ENCODE measurements at places on chromosomes 12 and 14.

GRCh38 chr14:69153152-69153872, 393 bp upstream of the DCAF5 start:
- peak; percentile 51 for DNase-seq

DNA sequence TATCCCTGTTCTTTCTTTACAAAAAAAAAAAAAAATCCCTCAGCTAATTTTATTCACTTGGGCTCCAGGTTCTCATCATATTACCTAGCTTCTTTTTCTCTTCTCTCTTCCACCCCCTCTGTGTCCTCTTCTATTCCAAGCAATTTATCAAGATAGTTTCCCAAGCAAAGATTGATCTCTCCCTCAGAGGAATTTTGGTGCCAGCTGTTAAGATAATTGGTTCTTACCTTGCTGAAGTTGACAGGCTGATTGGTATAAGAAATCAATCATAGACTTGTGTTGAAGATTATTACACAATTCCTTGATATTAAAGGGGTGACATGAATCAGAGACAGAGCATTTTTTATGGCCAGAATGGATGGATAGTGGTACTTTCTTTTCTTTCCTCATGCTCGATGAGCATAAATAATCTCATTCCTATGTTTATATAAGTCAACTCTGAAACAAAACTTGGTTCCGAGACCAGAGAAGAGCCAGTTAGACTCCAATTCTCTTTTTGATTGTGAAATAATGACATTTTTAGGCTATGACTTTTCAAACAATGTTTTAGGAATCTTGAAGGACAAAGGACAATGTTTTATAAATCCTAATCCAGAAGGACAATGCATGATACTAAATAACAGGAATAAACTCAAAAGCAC, 264.1 kb upstream of the PRKD1 start:
- no peak for DNase-seq

GRCh38 chr12:52042706-52043385, 8.4 kb upstream of the NR4A1 start:
- DNase-seq, result no peak

DNA sequence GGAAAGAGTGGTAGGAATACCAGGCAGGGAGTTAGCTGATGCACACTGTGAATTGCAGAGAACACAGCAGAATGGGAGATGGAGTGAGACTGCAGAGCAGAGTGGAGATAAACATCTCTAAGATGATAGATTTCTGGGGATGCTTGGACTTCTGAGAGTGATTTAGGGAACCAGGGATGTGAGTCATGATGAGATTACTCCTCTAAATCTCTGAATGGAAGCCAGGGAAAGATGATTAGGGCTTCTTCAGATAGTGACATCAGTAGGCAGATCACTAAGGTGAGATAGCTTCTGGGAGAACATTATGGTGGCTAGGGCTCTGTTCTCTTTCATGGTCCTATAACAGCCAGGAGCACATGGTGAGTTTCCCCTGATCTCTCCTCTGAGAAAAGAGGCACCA, 501.5 kb upstream of the USP15 start:
- no peak for DNase-seq

DNA sequence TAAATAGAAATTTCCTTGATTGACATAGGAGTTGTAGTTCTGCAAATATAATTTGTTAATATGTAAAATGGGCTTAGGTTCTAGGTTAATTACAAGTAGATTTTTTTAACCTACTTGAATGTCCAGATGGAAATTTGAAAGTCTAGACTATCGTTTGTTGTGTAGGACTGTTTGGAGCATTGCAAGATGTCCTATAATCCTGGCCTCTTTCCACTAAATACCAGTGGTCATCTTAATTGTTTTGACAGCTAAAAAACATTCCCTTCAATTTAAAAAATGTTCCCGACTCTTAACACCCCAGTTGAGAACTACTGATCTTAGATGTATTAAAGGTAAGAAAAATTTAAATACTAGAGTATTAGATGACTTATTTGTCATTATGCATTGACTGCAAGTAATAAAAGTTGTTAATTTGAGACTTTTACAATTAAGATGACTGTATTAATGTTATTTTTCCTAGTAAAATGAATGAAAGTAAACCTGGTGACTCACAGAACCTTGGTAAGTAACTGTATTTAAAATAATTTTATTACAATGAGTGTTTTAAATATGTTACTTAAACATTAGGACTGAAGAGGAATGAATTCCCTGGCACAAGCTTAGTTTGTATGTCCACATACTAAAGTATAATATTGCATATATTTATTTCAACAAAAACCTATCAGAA, 21.8 kb downstream of the G2E3 start:
- DNase-seq, result no peak

GRCh38 chr14:48005986-48006385, 330.6 kb upstream of the MDGA2 start:
- no peak for DNase-seq

- DNase-seq, result no peak
Measured at GRCh38 chr12:19278407-19278806, 148.9 kb downstream of the PLEKHA5 start.

- DNase-seq, result no peak
Measured at GRCh38 chr14:95355422-95355821, 35.7 kb upstream of the CLMN start.

- no peak for DNase-seq
Measured at GRCh38 chr14:73325630-73326299, 88.5 kb downstream of the PAPLN start.

GRCh38 chr12:22702690-22703089, 77.7 kb downstream of the ETNK1 start:
- no peak for DNase-seq

DNA sequence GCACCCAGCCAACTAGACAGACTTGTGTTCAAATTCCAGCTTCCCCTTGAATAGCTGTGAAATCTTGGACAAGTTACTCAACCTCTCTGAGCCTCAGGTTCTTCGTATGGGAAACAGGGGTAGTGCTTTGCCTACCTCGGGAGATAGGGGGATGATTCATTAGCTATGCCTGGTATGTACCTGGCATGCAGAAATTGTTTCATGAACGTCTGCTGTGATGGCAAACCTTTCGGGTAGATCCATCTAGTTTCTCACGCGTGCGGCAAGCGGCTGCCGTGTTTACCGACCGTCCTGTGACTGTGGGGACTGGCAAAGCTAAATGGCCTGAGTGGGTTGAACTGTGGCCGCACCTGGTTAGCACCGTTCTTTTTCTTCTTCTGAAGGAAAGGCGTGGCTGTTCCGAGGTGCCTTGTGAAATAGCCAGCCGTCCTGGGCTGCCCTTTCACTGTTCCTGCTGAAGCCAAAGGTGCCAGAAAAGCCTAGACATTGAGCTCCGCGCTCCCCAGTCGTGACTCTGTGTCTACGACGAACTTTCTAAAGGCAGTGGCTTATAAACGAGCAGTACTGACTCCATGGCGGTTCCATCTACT, 40.6 kb upstream of the MED13L start:
- peak; percentile 61 for DNase-seq

- no peak for DNase-seq
Measured at GRCh38 chr12:116202940-116203339, 74.6 kb downstream of the MED13L start.

GRCh38 chr14:21825149-21825743, 151.6 kb upstream of the OR4E1 start:
- no peak for DNase-seq

DNA sequence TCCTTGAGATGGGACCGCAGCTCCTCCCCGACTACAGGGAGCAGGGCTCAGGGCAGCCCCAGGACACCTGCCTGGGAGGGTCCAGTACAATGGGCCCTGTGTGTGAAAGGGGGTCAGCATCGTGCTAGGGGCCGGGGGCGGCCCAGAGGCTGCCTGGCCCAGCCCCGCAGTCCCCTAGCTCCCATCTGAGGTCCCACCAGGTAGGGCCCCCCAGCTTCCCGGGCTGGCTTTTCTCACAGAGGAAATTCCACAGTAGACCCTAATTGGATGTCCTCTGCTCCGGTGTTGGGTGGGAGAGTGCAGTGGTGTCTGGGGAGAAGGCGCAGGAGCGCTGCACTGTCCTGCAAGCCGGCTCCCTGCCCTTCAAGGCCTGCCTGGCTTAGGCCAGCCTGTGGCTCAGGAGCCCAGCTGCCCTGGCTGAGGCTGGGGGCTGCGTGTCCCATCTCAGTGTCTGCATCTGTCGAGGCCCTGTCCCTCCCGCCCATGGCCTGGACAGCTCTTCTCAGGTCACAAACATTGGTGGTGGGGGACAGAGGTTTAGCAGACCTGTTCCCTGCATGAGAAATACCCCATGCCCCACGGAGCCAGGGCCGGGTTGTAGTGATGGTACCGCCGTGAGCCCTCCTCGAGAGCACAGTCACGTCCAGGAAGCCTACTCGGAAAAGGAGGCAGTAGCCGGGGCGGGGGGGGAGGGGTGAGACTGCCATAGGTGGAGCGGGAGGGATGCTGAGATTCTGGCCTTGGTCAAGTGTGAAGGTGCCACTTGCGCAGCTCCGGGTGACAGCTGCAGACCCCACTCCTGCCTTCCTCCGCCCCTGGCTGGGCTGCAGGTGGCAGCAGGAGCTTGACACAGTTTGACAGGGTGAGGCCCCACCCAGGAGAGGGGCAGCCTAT, 11.6 kb downstream of the HIP1R start:
- DNase-seq, result no peak

DNA sequence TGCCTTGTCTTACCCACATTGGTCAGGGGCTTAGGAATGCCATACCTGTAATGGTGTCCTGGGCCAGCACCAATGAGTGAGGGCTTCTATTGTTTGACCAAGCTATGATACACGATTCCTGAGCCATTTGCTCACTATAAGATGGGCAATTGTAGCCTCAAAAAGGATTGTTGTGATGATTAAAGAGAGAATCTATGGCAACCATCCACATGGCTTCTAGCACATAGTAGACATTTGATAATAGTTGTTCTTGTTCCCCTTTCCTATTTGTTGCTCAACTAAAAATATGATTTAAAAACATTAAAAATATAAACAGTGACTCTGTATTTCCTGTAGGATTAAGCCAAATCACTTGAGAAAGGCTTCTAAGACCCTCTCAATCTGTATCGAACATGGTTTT, 366.1 kb downstream of the PCNX1 start:
- no peak for DNase-seq

DNA sequence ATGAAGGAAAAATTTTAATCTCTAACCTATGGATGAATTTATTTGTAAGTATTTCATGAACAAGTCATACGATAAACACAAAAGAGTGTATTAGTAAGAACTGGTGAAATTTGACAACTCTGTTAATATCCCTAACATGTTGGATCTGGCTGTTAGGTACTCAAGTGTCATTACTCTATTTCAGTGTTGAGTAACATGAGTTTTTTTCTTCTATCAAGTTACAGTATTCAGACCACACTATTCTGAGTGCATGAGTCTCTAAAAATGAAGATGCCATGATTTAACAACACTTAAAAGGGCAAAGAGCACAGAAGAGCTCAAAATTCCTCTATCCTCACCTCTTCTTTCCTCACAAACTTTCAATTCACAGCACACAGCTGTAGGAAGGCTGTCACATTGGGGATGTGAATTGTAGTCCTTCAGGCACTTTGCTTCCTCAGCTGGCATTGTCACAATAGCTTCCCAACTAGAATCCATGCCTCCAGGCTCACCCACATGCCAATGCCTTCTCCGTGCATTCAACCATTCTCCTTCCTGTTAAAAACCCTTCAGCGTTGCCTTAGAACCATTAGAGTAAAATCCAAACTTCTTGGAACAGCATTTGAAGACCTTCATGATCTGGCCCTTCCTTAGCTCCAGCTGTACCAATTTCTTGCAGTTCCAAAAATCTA, 73.7 kb upstream of the DBX2 start:
- DNase-seq, result no peak

DNA sequence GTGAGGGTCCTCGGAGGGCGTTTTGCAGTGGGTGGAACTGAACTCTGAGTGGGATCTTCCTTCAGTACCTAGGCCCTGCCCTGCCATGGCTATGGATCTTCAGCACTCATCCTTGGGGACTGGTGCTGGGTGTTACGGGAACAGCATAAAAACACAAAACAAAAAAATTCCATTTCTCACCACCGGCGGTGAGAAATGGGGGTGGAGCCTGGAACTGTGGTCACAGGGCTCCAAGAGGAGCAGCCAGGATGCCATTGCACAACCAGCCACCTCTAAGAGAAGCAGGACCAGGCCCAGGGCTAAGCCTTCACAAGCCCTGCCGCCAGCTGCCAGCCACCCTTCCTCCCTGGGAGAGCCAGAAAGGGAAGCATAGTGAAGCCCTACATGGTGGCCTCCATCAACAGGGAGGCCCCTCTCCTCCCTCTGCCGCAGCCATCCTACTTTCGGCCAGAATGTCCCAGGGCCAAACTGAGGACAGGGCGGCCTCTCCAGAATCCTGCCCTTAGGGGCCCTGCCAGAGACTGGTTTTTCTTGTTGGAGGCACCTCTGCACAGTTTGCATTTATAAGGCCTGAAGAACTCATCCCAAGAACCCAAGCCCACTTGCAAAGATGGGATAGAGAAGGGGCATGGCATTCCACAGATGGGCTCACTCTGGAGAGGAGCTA, 76.5 kb downstream of the VCPKMT start:
- no peak for DNase-seq

DNA sequence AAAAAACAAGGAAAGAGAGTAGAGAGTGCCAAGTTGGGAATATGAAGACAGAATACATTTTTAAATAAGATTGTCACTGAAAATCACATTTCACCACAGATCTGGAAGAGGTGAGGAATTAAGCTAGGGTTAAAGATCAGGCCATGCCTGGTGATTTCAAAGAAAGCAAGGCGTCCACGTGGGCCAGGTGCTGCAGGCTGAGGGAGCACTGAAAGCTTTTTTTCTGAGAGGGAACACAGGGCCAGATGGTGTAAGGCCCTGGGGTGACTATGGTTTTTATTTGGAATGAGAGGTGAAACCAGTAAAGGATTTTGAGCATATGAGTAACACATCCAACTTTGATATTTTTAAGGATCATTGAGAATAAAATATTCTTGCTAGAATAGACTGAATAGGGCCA, 20.9 kb downstream of the SYT1 start:
- no peak for DNase-seq

- DNase-seq, result peak; percentile 49
Measured at GRCh38 chr14:59360923-59361794, 104.0 kb downstream of the GPR135 start.

Measured in body of pancreas (tissue), 4 donors.